ENCODE measurements at places on chromosomes 7 and 10.

DNA sequence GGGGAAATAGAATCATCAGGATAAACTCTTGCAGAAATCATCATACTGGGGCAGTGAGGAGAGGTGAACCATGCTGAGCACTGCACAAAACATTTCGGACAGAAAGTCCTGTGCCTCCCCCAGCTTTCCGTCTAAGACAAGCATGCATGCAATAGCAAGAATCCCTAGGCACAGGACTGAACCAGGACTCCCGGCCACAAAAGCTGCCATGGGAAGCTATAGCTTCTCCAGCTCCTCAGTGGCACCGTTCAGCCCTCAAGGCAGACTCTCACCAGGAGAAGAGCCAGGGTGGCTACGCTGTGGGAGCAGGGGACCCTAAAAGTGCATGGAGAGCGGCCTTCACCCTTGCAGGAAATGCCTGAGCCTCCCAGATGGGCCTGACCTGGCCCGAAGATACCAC lies 70.8 kb downstream of the ASB13 start:
- DNase-seq, result no peak

- no peak for DNase-seq
Measured at GRCh38 chr7:3538041-3538440, 237.0 kb downstream of the SDK1 start.

DNA sequence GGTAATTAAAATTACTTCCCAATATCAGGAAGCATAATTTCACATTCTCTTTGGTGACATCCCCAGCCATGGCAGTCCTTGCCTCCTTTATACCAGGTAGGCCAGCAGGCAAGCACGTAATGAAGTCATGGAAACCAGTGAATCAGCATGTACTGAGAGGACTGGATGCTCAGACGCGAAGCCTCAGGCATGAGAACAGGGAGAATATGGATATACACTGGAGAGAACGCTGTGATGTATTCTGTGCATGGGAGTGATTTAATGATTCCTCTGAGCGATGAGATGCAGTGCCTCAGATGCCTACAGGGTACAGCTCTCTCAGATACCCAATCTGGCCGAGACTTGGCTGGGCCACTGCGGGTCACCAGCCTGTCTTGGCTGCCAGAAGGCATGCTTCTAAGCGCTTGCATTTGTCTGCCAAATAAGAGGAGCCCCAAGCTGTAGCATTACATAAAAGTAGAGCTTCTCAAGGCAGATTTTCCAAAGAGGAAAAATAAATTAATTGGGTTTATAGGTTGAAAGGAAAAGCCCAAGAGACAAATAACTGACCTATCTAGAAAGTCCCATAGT lies 238.1 kb downstream of the RELN start:
- DNase-seq, result no peak

DNA sequence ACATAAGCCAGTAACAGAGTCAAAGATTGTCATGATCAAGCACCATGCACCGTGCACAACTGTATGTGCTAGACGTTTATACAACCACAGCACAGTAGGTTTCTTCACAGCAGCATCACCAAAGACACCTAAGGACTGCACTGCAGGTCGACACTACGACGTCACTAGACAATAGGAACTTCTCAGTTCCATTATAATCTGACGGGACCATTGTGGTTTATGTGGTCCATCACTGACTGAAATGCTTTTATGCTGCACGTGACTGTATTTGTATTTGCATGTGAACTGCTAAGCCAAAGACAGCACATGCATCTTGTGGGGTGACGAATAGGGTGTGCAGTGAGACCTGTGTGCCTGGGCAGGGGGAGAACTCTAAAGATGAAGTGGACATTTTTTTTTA lies 164.9 kb downstream of the PARD3 start:
- DNase-seq, result no peak

DNA sequence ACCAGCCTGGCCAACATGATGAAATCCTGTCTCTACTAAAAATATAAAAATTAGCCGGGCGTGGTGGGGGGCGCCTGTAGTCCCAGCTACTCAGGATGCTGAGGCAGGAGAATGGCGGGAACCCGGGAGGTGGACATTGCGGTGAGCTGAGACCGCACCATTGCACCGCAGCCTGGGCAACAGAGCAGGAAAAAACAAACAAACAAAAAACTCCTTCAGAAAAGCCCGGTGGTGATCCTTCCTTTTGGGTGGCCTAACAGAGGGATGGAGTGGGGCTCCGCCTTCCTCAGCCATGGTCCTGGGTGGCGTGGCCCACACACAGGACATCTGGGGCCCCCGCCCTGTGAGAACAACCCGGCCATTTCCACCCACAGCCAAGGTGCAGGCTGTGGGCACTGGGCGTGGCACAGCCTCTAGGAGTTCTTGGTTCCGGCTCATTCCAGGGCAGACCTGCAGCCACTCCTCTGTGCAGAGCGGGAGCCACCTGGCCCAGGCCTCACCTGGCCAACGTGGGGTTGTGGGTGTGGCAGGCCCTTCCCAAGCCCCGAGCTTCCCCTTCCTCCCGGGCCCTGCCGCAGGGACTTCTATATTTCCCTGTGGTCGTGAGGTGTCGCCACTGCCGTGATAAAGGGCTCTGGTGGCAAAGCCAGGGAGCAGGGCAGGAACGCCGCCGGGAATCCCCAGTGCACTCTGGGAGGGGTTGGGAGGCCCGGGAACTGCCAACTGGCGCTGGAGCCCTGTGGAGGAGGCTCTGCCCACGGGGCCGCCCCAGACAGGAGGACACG lies 37.6 kb downstream of the GET4 start:
- no peak for DNase-seq

GRCh38 chr7:49371771-49372170 lies 401.7 kb upstream of the VWC2 start:
- DNase-seq, result no peak

- DNase-seq, result no peak
Measured at GRCh38 chr10:27752673-27753237, 7.1 kb upstream of the MKX start.

GRCh38 chr7:17674943-17675608 lies 265.2 kb downstream of the SNX13 start:
- DNase-seq, result no peak

DNA sequence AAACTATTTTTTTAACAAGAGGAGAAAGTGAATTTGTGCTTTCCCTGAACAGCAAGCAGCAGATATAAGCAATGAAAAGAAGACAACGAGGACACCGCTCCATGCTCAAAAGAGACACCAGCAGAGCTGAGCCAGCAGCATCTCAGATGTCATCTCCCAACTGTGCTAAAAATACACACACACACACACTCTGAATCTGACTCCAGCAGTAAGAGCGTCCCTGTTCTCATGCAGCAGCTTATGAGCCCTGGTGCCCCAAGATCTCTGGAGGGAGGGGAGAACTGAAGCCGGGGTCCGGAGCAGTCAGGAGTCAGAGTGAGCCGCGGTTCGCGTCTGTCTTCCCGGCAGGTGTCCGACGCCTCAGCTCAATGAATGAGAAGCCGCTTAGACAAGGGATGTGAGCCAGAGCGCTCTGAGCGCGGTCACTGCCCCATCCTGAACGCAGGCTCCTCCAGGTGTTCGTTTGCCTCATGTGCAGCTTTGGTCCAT lies 49.2 kb downstream of the SVIL start:
- no peak for DNase-seq

- no peak for DNase-seq
Measured at GRCh38 chr10:109765838-109766237, 157.5 kb downstream of the XPNPEP1 start.

GRCh38 chr10:97332591-97333350 lies 1.8 kb downstream of the FRAT2 start:
- peak; percentile 52 for DNase-seq

DNA sequence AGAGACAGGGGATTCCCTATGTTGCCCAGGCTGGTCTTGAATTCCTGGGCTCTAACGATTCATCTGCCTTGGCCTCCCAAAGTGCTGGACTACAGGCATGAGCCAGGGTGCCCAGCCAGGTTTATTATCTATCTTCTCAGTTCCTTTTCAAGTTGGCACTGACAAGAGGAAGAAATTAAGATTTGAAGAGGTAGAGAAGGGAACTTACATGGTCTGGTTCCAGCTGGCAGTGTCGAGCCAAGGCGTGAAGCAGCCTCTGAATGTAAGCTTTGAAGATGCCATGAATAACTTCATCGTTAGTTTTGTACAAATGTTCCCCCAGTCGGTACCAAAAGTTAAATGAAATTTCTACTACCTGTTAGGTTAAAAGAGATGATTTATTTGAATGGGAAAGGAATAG lies 57.7 kb downstream of the TNPO3 start:
- DNase-seq, result no peak

DNA sequence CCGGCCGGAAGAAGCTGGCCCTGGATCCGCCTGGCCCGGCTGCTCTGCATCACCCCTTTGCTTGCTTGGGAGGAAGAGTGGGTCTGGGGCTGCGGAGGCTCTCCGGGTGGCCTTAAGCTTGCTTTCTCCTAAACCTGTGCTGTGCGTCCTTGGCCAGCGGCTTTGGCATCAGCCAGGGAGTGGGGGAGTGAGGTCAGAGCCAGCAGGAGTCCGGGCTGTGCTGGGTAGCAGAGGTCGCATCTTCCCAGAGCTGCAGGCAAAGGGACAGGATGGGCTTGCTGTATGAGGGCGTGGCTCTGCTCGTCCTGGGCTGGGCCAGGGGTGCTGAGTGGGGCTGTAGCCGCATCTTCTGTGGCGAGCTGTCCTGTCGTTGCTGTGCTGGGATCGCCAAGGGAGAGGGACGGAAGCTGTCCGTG lies 21.1 kb downstream of the BNIP3 start:
- DNase-seq, result no peak

DNA sequence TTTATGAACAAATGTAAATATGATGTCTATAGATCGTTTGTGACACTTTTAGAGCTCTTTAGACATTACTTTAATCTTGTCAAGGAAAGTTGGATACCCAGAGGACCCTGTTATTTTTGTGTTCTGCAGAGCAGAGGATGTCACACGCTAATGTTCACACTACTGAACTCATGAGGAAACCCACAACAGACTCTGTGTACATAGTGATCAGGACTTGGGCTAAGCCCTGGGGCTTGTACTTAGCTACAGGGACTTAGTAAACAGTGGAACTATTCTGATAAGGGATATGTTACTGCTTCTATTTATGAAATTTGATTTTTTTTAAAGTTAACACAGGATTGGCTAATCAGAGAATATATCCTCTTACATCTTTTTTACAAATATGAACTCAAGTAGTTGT lies 36.1 kb upstream of the ZNF518A start:
- DNase-seq, result no peak

- DNase-seq, result no peak
Measured at GRCh38 chr10:122280156-122280555, 9.1 kb downstream of the BTBD16 start.

GRCh38 chr7:33075818-33076518 lies 13.4 kb upstream of the NT5C3A start:
- DNase-seq, result no peak

Measured in AG09319 (cell line).